Activated T-helper 17 cell treated with anti-CD3 and anti-CD28 coated beads, Interleukin-2, amount 50 U/mL, for 72 hours (primary cell): ENCODE measurements at places on chromosomes 11 and 22. TPM values are rescaled to one million over a fixed set of nuclear protein-coding genes. Genes with fewer than 3 reads are reported as not detected.
A peak's percentile ranks its signal among the peaks of the same experiment; 100 is the strongest.

GRCh38 chr11:78351193-78351592 lies 66.4 kb downstream of the GAB2 start:
- ATAC-seq: no peak

DNA sequence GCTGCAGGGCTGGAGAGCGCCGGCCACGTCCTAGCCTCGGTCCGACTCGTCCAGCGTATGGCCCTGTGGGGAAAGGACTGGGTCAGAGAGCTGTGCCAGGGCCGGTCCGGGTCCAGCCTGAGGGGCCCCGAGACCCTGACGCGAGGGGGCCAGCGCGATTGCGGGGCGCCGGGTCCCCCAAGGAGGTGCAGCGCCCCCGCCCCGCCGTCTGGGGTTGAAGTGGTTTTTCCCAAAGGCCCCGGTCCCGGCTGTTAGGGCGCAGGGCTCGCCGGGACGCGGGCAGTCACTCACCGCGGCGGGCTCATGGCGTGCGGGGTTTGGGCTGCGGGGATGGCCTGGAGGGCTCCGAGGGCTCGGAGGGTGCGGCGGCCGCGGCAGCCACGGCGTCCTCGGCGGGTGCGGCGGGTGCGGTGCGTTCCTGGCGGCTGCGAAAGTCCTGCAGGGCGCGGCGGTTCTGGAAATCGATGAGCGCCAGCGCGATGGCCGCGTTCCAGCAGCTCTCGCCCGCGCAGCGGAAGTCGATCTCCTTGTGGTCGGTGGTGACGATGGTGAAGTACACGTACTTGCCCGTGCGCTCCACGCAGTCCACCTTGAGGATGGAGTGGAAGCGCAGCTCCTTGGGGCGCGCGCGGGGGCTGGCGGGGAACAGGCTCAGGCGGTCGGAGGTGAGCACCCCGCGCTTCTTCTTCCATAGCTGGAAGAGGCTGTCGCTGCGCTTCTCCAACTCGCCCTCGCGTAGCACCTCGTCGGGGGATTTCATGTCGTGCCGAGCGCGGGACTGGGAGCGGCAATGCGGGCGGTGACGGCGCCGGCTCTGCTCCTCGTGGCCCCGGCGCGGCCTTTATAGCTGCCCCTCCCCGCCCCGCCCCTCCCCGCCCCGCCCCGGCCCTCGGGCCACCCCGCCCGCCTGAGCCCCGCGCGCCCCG lies at the start of gene PHLDA2:
Gene PHLDA2, minus strand, starts transcription at position 816 of the 926 bp plus-strand sequence. Its CDS starts 56 bp downstream, at position 760.
- ATAC-seq: peak; percentile 47

- ATAC-seq: no peak
Measured at GRCh38 chr11:68913188-68913587, 9.5 kb downstream of the IGHMBP2 start.

GRCh38 chr11:100925935-100926334 lies 203.7 kb downstream of the PGR start:
- ATAC-seq: peak; percentile 35

- ATAC-seq: no peak
Measured at GRCh38 chr11:68472778-68473177, 12.2 kb downstream of the PPP6R3 start.

DNA sequence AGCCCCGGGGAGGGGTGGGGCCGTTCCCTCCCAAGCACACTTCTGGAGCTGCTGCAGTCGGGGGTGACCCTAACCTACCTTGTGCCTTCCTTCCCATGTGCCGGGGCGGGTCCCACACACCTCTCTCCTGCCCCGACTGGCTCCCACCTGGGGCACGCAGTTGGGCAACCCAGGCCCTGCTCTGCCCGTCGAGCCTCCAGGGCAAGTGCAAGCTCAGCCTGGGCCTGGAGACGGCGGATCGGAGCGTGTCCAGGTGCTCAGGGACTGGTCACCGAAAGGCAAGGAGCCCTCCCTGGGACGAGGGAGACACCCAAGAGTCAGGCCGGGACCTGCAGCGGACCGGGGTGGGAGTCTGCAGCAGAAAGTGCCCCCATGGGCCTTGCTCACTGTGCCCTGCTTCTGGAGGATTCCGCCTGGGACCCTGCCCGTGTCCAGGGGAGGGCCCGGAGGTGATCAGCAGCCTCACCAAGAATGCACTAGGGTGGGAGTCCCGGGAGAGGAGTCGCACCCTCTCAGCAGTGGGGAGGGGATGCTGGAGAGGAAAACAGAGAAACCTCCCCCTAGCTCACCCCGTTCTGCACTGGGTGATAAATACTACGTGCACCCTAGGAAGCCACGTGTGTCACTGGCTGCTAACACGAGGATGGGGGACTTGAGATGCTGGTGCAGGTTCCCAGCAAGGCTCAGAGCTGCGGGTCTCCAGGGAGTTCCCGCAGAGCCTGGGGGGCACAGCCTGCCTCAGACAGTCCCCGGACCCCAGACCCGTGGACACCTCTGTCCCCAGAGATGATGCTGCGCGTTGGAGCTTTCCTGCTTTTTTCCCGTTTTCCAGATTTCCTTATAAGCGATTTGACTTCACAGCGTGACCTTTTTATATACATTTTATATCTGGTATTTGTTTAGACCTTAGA lies 5.2 kb upstream of the GATD1 start:
- ATAC-seq: no peak

DNA sequence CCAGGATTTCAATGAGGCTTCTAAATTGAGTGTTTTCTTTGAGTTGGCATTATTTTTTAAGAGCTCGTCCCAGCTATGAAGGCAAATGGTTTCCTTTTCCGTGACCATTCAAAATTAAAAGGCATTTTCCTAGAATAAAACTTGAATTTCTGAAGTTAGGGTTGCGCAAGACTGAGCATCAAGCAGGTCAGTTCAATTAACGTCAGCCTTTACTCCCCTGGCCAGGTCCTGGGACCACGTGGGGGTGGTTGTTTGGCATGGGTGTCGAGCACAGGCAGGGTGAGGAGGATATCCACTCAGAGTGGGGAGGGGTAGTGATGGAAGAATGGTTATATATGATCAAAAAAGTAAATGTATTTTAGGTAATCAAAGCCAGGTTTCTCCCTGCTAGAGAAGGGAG lies 43.4 kb upstream of the TSKU start:
- no peak for ATAC-seq

- peak; percentile 52 for ATAC-seq
Measured at GRCh38 chr22:24400726-24401596, 26.4 kb upstream of the ADORA2A start.

GRCh38 chr22:48743601-48744282 lies 1083.9 kb downstream of the BRD1 start:
- ATAC-seq: no peak

DNA sequence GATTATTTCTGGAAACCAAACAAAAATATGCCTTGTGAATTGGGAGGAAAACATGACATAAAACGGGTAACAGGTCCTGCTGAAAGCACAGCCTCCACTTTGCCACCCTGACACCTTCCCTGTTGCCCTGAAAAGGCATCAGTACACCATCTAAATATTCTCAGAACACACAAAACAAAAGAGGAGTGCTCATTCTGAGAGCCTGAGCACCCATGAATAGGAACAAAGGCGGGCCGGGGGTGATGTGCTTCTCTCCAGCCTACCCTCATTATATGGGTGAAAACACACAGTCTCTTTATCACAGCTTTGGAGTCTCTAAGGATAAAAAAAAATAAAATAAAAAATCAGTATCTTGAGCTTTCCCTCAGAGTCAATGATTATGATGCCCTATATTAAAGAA lies 19.7 kb downstream of the SCUBE2 start:
- ATAC-seq: peak; percentile 35

DNA sequence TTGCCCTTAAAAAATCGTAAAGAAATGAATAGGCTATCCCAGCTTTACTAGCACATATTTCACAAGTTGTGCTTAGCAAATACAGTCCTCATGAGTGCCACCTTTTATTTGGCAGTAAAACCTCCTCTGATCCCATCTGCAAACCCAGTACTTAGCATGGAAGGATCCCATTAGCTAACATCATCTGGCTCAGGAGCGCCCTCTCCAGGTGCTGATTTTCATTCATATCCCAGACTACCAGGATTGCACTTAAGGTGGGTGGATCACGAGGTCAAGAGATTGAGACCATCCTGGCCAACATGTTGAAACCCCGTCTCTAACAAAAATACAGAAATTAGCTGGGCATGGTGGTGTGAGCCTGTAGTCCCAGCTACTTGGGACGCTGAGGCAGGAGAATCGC lies 76.1 kb upstream of the PAX6 start:
- ATAC-seq: no peak

- no peak for ATAC-seq
Measured at GRCh38 chr11:63958008-63958407, 16.4 kb upstream of the COX8A start.

The C22orf42 gene
- not detected for total RNA-seq

The ABTB2 gene
- total RNA-seq: 0.45 TPM

The SEPTIN3 gene
- total RNA-seq: 4.1 TPM

The BTBD18 gene
- not detected for total RNA-seq

The LRRC10B gene
- not detected for total RNA-seq

The MMP27 gene
- total RNA-seq: not detected
